ENCODE measurements at places on chromosomes 3 and 15.

- DNase-seq: no peak
Measured at GRCh38 chr15:63473749-63473998, 30.7 kb upstream of the USP3 start.

- no peak for DNase-seq
Measured at GRCh38 chr15:99148851-99149276, 44.0 kb downstream of the SYNM start.

DNA sequence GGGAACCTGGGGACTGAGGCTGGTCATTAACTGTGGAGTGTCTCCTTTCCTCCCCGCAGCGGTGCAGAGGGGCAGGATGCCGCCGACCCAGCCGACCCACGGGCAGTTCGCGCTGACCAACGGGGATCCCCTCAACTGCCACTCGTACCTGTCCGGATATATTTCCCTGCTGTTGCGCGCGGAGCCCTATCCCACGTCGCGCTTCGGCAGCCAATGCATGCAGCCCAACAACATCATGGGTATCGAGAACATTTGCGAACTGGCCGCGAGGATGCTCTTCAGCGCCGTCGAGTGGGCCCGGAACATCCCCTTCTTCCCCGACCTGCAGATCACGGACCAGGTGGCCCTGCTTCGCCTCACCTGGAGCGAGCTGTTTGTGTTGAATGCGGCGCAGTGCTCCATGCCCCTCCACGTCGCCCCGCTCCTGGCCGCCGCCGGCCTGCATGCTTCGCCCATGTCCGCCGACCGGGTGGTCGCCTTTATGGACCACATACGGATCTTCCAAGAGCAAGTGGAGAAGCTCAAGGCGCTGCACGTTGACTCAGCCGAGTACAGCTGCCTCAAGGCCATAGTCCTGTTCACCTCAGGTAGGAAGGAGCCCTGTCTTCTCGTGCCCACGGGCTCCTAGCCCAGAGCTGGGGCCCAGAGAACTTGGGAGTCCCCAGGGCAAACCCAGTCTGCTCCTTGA is 3.7 kb downstream of the NR2F2 start:
- peak; percentile 46 for DNase-seq

DNA sequence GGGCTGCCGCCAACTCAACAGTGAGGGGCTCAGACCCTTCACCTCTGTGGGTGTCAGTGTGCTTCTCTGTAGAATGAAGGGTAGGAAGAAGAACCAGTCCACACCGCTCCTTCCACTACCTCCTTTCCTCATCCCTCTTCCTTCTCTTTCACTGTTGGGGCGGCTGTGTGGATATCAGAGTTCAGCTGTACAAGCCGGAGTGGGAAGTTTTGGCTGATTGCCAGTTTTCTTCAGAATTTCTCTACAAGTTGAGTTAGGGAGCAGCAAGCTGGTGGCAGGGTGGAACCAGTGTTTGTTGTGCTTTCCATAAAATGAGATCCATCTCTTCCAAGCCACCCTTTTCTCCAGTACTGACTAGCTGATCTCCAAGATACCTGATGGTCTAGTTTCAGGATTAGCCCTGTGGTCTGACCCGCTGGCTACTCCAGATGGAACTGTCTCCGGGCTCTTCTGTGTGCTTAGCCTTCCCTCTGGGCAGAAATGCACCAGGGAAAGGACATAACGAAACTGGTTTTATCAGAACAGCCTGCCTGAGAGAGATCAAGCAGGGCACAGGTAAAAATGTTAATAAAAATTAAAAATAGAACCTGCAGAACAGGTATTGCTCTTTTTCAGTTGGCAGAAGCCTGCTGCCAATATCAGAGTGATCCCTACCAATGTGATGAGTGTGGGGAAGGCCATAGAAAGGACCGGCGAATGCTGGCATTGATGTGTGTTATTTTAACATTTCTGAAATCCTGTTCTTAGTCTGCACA is 169.9 kb upstream of the TSC22D2 start:
- DNase-seq: no peak

GRCh38 chr15:45618813-45619212 is 16.0 kb upstream of the SQOR start:
- DNase-seq: no peak

GRCh38 chr15:55853134-55853533 is 110.2 kb upstream of the PRTG start:
- DNase-seq: no peak

DNA sequence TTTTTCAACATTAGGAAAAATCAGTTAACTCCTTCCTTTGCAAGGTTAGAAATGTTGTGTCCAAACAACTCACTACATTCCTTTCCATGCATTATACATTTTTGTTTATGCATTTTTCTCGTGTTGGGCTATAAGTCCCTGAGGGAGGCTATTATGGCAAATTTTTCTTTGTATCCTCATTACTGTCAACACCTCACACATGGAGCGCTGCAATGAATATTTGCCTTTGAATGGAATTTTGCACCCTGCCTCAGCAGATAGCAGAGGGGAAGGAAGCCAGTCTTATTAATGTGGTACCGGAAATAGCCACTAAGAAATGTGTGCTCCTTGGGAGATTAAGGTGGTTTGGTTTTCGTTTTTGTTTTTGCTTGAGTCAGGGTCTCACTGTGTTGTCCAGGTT is 134.7 kb downstream of the THSD4 start:
- DNase-seq: no peak

GRCh38 chr15:42160136-42160535 is 3.7 kb upstream of the PLA2G4F start:
- no peak for DNase-seq

DNA sequence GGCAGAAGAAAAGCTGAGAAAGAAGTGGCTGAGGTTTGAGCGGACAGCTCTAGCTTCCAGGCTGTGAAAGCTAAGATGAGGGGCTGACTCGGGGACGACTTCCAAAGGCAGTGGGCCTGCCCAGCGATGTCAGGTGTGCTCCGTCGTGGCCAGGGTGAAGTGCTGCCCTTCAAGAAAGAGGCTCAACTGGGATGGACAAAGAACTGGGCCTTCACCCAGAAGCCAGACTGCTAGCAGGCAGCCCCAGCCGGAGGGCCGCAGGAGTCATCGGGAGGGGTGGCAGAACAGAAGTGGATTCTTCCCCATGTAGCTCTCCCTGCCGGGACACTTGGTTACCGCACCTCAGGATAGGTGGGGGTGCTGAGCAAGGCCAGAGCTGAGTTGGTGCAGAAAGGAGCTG is 13.1 kb upstream of the SEC13 start:
- no peak for DNase-seq

GRCh38 chr3:113496924-113497323 is 18.0 kb downstream of the SPICE1 start:
- DNase-seq: no peak

DNA sequence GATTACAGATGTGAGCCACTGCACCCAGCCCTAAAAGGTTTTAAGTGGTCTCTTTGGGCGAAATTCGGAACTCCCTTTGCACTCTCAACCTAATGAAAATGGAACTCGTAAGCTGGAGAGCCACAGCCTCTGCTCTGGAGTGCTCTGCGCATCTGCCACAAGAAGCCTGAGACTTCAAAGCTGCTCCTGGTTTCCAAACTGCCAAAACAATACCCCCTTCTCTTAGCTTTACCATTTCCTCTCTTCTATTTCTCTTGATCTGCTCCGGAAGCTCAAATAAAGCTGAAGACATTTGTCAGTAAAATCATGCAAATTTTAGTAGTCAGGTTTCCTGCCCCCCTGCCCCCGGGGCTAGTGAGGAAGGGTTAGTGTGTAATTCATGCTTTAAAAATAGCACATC is 312.7 kb downstream of the MFSD1 start:
- DNase-seq: no peak

DNA sequence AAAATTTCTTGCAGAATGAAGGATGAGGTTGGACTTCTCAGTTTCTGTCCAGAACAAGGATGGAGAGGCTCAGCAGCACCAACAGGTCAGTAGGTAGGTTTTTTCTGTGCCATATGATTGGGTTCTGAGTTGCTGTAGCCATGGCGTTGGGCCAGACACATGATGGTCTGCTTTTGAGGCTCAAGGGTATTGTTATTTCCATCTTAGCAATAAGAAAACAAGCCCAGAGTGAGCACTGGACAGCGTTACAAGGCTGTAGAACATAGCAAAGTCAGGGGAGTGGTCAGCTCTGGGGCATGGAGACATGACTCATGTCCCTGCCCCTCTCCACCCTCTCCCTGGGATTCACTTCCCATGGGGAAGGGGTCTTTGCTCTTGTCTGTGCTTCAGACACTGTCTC is 137.6 kb upstream of the TOPAZ1 start:
- no peak for DNase-seq

- peak; percentile 94 for DNase-seq
Measured at GRCh38 chr15:70164910-70165715, 67.4 kb upstream of the TLE3 start.

GRCh38 chr3:81152156-81152555 is 609.3 kb downstream of the GBE1 start:
- DNase-seq: no peak

DNA sequence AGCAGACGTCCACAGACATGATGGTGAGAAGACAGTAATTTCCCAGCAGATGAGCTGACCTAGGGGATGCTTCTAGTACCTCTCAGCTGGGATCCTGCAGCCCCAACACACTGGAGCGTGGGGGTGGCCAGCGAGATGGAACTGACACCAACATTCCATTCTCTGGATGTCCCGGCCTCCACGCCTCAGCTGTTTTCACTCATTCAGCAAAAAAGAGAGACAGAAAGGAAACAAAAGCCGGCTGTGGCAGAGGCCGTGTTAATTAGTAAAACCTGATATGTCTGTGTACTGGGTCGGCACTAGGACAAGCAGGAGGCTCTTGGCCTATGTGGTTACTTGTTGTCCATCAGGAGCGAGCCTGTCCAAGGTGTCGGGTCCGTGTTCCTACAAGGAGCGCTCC is 82.6 kb upstream of the MYZAP start:
- DNase-seq: no peak

GRCh38 chr3:97241417-97241816 is 427.0 kb downstream of the EPHA6 start:
- no peak for DNase-seq

DNA sequence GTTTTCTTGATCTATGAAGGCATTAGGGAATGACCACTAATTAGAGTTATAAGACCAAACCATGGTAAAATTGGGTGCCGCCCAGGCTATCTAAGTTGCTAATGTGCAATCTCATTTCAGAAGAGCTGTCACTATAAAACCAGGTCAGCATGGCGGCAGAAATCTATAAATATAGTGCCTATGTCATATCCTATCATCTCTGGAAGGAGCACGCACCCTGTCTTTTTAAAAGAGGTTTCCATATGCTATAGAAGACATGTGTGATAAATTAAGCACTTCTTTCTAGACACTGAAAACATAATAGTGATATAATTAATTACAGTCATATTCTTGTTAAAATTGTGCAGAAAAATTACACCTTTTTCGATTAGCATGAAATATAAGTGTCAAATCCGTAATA is 152.0 kb upstream of the MDFIC2 start:
- no peak for DNase-seq

GRCh38 chr3:33008282-33008681 is 56.8 kb downstream of the CCR4 start:
- no peak for DNase-seq

DNA sequence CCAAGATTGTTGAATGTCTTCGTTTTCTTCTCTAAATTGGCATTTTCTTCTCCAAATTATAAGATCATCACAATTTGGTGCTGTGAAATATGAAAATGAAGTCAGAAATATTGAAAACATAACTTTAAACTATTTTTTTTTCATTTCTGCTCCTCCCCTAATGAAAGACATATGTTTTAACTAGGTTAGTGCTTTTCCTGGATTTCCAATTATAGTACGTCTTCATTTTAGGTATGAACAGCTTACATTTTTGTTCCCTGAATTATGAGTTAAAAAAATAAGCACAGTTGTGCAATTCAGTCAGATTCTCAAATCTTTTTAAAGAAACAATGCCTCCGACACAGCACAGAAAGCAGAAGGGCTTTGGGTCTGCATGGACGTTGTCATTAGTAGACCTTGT is 83.5 kb upstream of the CFAP20DC start:
- DNase-seq: no peak

- no peak for DNase-seq
Measured at GRCh38 chr3:194220901-194221326, 85.0 kb downstream of the HES1 start.
